ENCODE measurements at places on chromosomes 6 and 20. TPM values are rescaled to one million over a fixed set of nuclear protein-coding genes. Genes with fewer than 3 reads are reported as not detected.

DNA sequence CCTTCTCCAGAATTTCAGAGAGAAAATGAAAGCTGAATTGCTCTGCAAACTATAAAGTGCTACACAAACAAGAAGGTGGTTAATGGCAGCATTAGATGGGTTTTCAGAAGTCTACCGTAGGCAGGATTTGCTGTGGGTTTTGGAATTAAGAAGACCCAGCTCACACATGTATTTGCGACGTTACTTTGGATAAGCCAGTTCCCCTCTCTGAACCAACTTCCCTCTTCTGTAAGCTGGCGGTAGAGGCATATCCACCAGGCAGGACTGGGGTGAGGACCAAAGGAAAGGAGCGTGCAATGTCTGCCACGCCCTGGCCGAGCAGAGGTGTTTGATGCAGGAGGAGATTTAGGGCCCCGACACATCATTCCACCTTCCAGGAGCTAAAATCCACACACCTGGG lies 6.9 kb downstream of the RSPO4 start:
- no peak for DNase-seq
- H3K4me1 ChIP-seq: no peaks in the 10 kb centered on the region
- H3K27ac ChIP-seq: no peak overlapping the region
- no peak overlapping the region for H3K4me3 ChIP-seq
- peaks cover 10% of the 10 kb centered on the region for H3K27me3 ChIP-seq

DNA sequence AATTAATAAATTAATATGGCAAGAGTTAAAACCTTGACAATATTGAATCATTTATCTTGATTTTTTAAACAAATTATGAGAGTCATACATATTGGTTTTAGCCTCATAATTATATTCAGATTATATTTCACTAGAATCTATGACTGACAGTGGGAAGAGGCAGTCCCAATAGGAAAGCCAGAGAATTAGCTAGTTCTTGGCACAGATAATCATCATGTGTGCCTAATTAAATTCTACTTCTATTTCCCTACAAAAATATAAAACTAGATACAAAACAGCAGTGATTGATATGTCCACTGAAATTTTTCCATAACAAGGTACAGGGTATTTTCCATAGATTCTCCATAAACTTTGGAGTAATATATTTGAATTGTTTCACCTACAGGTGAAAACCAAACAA lies 38.6 kb downstream of the COL9A1 start:
- DNase-seq: no peak
- peaks cover under 1% of the 10 kb centered on the region for H3K4me1 ChIP-seq
- H3K27ac ChIP-seq: no peak overlapping the region
- no peaks in the 10 kb centered on the region for H3K36me3 ChIP-seq
- peaks cover 14% of the 10 kb centered on the region for H3K27me3 ChIP-seq

- no peaks in the 10 kb centered on the region for H3K4me1 ChIP-seq
- H3K4me3 ChIP-seq: no peak overlapping the region
- no peak overlapping the region for H3K27ac ChIP-seq
- peaks cover 3% of the 10 kb centered on the region for H3K27me3 ChIP-seq
- no peaks in the 10 kb centered on the region for H3K36me3 ChIP-seq
These were observed 150.3 kb downstream of the EYA2 start for GRCh38 chr20:47044938-47045337.

The RAD21L1 gene
- not detected for total RNA-seq

DNA sequence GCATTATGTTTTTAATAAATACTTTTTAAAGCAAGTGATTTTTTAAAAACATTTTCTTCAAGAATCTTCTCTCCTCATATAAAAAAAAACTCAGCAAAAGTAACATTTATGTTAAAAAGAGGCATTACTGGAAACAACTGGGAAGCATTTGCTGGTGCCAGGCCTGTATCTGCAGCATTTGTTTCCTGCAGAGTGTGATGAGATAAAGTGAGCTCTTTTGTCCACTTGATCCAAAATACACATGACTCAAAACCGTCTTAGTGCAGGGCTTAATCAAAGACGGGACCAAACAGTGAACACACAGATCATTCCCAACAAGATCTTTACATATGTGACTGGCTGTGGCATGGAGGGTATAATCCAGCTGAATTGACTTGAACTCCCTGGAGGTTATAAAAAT lies 28.3 kb upstream of the RIPPLY2 start:
- no peaks in the 10 kb centered on the region for H3K36me3 ChIP-seq
- DNase-seq: no peak

- no peaks in the 10 kb centered on the region for H3K36me3 ChIP-seq
- no peak overlapping the region for H3K4me3 ChIP-seq
These were observed 55.5 kb downstream of the FOXC1 start for GRCh38 chr6:1665214-1665613.

The MUC22 gene
- not detected for total RNA-seq

The DNPH1 gene
- 69.4 TPM for total RNA-seq

DNA sequence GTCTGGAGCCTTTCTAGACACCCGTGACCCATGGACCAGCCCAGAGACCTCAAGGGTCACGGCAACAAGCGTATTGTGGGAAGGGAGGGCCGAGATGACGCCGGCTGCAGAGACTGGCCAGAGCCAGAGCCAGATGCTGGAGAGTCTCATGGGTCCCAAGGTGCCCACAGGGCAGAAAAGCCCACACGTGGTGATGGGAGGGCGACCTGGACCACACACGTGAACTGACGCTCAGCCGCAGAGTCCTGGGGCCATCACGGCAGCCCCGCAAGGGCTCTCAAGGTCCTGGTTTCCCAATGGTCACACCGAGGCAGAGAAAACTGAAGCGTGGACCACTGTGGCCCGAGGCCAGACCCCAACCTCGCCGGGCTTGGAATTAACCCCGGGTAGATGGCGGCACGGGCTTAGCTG lies 92.6 kb downstream of the YTHDF1 start:
- no peaks in the 10 kb centered on the region for H3K4me1 ChIP-seq
- peaks cover 88% of the 10 kb centered on the region for H3K27me3 ChIP-seq
- H3K27ac ChIP-seq: no peak overlapping the region
- H3K4me3 ChIP-seq: no peak overlapping the region
- no peak for DNase-seq

All from A673 (cell line).